Fibroblast of skin of right biceps (primary cell): ENCODE measurements at places on chromosomes 16 and 17.
A peak's percentile ranks its signal among the peaks of the same experiment; 100 is the strongest.

- peak; percentile 49 for DNase-seq
These were observed 48.6 kb downstream of the FOXL1 start for GRCh38 chr16:86626966-86627365.

- no peak for DNase-seq
These were observed 7.2 kb upstream of the MYCBPAP start for GRCh38 chr17:50501054-50501453.

GRCh38 chr16:30485818-30486436 lies 13.4 kb downstream of the ITGAL start:
- peak; percentile 16 for DNase-seq

GRCh38 chr17:79393358-79394052 lies 217.3 kb downstream of the RBFOX3 start:
- peak; percentile 43 for DNase-seq

DNA sequence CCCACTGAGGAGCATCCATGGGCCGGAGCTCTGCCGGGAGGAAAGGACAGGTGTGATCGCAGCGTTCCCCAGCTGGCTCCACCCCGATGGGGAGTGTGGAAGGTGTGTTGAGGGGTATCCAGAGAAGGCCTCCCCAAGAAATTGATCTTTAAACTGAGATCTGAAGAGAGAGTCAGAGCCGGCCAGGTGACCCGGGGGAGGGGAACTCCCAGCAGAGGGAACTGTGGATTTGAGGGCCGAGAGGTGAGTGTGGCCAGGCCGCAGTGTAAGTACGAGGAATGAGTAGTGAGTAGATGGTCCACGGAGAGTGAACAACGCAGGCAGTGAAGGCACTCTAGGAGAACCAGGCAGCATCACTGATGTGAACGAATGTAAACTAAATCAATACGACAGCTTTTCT lies 80.2 kb downstream of the RPTOR start:
- DNase-seq: no peak

GRCh38 chr16:66367968-66368891 lies 1.7 kb downstream of the CDH5 start:
- no peak for DNase-seq

GRCh38 chr16:88019821-88020515 lies 68.7 kb downstream of the BANP start:
- DNase-seq: no peak

- no peak for DNase-seq
These were observed 3.1 kb downstream of the TMEM92 start for GRCh38 chr17:50277357-50277754.
